ENCODE measurements at places on chromosomes 5 and 9. TPM values are rescaled to one million over a fixed set of nuclear protein-coding genes. Genes with fewer than 3 reads are reported as not detected.

CCDC152 gene
- total RNA-seq, result 4.2 TPM

SOX30 gene
- 0.49 TPM for total RNA-seq

CARTPT gene
- not detected for total RNA-seq

NKD2 gene
- not detected for total RNA-seq

SHISAL2B gene
- not detected for total RNA-seq

ADAMTSL2 gene
- total RNA-seq, result not detected

FAM120A gene
- total RNA-seq, result 105 TPM

C5 gene
- 10.4 TPM for total RNA-seq

GABRG2 gene
- not detected for total RNA-seq

ZNF608 gene
- total RNA-seq, result 17.4 TPM

THG1L gene
- total RNA-seq, result 14.6 TPM

SPIN1 gene
- 30.2 TPM for total RNA-seq

GABRP gene
- total RNA-seq, result not detected

DNA sequence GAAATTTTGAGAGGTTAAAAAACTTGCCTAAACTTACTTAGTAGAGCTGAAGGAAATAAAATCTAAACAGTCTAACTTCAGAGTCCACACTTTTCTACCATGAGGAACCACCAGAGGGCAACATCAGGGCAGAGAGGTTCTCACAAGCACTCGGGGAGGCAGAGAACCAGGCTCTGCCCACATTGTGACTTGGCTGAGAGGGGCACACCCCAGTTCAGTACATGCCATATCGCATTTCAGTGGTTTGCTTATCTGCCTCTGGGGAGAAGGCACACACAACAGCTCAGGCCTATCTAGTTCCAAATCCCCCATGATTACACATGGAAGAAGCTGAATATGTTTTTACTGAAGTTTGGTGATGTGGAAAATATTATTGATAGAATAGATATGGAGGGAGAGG, 49.2 kb downstream of the EQTN start:
- DNase-seq, result peak; percentile 27

DNA sequence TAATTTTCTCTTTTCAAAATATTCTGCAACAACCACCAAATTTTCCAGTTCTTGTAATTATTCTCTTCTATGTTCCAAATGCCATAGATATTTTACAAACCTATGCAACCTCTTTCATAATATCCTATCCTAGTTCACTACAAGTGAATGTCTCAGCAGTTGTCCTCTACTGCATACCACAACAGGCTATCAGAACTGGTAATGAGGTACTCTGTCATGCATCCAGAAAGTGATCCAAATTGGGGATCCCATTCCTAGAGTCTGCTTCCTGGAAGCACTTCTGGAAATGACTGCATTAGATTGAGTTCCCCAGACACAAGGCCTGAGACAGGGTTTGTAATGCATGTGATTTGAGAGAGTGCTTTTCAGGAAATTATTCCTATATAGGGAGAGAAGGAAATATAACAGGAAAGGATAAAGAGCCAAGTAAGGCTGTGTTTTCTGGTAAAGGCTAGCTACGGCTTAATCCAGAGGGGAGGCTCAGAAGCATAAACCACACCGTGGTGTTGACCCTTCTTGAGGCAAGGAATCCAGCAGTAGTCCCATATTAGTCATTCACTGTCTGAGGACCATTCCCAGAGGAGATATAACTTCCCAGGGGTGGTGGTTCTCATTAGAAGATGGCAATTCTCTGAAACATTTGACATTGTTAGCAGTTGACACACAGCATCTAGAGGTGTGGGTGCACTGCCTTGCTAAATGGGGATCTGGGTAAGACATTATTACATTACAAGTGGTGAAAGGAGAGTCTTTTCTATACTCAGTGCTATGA, 80.3 kb upstream of the FST start:
- no peak for DNase-seq

DNA sequence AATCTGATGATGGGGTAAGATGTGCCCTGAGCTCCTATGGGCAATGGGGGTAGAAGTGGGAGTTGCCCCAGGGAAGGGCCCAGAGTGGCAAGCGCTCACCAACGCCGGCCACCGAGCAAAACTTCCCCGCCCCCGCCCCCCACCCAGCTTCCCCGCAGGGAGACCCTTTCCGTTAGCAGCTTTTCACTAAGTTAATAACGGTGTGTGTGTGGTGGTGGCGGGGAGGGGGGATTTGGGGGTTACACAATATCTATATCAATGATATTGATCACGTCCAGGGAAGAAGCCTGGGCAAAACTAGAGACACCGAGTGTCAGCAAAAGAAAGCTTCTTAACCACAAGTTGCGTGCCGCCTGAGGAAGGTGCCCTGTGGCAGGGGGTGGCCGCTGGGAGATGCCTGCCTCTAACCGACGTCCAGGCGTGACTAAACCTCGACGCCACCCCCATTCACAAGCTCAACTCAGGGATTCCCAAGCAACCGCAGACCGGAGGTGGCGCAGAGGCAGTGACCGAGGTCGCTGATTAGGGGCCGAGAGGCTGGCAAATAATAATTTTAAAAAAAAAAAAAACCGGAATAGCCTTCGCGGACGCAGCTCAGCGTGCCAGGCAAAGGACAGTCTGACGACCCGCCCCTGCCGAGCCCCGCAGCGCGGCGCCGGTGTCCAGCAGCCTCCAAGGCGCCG, 222.6 kb downstream of the MEF2C start:
- DNase-seq, result peak; percentile 39

- peak; percentile 52 for DNase-seq
These were observed 2.1 kb downstream of the ZNF608 start for GRCh38 chr5:124744170-124744971.

DNA sequence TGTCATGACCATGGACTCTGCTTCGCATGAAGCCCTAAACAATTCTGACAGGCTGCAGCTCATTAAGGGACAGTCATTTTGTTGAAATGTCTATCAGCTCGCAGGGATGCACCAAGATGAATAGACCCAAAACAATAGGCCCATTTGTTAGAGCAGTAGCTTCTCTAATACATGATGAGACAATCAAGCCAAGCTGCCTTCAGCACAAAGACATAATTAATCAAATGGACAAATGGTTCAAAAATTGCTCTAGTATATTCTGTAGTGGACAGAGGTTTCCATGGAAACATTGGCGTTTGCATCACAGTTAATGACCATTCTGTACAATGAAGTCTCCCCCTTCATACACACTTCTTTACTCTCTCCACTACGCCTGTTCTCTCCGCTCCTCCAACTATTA, 274.6 kb downstream of the ANXA1 start:
- DNase-seq, result no peak

GRCh38 chr9:133969681-133970580, 22.2 kb downstream of the VAV2 start:
- DNase-seq, result no peak

DNA sequence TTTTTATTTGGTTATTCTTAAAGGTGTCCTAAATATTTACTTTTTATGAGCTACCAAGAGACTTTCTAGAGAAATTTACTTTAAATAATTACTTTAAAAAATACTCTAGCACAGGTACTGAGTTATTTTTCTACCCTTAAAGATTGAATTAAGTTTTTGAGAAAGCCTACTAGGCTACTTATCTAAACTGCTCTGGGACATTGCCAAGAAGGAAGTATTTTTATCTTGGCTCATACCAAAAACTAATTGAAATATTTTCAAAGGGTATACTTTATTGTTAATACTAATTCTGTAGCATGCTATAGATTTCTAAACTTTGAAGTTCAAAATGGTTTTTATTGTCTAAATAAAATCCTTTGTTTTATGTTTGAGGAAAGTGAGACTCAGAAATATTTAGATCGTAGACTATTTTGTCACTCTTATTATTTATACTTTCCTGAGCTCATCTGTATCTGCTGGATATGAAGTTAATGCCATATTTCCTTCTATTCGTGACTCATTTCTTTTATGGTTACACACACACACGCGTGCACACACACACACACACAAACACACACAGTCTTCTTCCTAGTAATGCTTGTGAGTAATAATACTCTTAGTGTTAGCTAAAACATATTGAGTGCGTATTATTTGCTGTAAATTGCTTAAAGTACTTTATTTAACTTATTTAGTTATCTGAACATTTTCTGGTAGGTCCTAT, 89.5 kb downstream of the MAN2A1 start:
- no peak for DNase-seq

DNA sequence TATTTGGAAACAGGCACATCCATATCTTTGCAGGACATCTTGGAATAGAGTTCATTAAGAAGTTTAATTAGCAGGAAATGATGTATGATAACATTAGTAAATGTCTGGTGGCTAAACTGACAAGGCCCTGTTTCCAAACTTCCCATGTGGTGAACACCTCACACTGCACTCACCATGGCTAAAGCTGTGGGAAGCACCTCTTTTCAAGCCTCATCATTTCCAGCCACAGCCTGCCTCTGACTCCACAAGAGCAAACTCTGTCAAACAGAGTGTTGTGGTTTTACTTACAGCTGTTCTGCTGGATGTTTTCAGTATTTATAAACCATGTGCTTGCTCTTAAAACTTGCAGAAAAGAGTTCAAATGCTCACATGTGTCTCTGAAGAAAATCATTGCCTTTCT, 14.9 kb upstream of the NDUFB6 start:
- DNase-seq, result no peak

GRCh38 chr9:75878488-75878860, 12.0 kb upstream of the PCSK5 start:
- no peak for DNase-seq

DNA sequence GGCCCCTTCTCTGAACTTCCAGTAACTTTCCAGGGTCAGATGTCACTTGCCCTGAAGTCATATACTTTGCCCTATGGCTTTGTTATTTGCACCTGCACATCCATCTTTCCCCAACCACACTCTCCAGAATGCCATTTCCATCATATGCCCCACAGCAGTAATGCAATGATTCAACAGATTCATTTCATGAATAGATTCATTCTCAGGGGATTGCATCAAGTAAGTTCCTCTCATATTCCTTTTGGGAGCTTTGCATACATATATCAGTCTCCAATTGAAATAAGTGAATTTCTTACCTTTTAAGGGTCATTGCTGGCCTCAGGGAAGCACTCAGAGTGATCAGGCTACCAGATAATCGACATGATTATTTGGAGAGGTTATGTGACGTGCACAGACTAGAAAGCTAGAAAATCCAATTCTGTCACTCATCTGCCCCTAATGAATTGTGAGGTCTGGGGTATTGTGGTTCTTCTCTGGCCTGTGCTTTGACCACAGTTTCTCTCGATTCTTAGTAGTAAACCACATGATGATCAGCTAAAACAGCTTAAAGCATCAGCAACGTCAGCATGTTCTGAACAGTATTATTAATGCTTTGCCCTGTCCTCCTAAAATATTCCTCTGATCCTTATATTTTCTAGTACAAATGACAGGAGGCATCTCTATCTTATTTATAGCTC, 179.9 kb downstream of the ATPSCKMT start:
- no peak for DNase-seq

- no peak for DNase-seq
These were observed 1.5 kb upstream of the FXN start for GRCh38 chr9:69034071-69034470.

GRCh38 chr9:136656183-136656738, 6.5 kb upstream of the EGFL7 start:
- peak; percentile 15 for DNase-seq

- DNase-seq, result no peak
These were observed 8.0 kb upstream of the UBAC1 start for GRCh38 chr9:135969064-135969683.

DNA sequence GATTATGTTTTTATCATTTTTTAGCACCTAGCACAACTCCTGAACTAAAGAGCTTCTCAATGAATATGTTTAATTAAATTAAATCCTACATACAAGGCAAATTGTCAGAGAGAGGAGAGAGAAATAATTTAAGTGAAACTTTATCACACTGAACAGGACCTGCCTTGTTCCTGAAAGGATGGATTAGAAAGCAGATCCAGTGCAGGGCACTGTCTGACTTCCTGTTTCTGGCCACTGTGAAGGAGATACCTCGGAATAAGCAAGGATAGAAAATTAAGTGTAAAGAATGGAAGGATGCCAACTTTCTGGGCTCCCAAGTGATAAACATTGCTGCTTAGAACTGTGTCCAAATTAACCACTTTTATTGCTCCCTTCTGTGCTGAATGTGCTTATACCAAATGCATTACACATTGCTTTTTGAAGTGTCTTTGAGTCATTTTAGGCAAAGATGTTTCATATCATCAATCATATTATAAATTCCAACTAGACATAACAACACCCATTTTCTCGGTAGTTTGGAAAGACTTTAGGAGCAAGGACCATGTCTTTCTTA, 89.1 kb upstream of the SPDL1 start:
- no peak for DNase-seq

DNA sequence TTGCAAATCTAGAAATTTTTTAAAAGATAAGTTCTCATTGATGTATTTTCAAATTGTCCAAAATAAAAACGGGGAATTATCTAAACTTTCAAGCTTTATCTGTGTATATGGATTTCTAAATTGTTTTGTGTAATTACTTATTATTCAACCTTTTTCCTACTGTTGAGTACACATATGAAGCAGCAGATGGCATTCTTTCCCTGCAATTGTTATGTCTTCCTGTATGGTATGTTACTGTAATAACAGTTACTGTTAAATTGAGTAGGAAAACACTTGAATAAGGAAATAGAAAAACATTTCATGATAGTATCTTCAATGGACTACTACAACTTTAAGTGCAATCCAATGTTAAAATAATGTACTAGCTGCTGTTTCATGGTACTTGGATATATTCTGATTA, 124.8 kb downstream of the RANBP17 start:
- no peak for DNase-seq

DNA sequence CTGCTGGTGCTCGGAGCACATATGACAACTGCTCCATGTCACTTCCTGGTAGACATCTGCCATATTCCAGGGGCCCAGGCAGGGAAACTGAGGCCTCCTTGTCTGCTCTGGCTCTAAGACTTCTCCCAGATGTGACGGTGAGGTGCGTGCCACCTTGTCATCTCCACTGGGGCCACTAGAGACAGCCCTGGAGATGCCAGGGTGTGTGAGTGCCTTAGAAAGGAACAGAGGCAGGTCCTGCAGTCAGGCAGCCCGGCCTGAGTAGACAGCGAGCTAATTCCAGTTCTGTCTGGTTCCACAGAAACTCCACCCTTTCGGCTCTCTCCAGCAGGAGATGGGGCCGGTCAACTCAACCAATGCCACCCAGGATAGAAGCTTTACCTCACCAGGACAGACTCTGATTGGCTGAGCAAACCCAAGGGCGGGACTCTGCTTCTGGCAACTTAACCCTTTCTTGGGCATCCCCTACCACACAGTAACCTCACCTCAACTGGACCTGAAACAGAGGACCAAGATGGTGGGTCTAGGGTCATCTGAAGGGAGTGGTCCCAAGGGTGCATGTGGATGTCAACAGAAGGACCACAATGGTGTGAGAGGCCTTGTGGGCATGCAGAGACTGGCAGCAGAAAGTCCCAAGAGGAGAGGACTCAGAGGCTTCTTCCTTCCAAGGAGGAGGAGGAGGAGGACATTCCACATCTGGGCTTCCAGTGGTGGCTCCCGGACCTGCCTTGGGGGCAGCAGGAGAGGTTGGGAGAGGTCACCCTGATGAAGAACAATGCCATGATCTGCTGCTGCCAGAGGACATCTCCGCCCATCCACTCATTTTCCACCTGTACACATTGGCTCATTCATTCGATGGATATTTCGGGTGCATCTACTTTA, 77.7 kb downstream of the RGS3 start:
- no peak for DNase-seq

- DNase-seq, result no peak
These were observed 427 bp downstream of the SERINC5 start for GRCh38 chr5:80255431-80255810.

GRCh38 chr5:137561608-137562007, 62.5 kb upstream of the SPOCK1 start:
- DNase-seq, result no peak
